Stimulated activated CD8-positive, alpha-beta memory T cell treated with anti-CD3 and anti-CD28 coated beads, Interleukin-7, amount 100 ng/mL, for 1 hour (primary cell): ENCODE measurements at places on chromosomes 7 and 10.

GRCh38 chr10:18352175-18352574 is 212.0 kb downstream of the CACNB2 start:
- DNase-seq = no peak

GRCh38 chr10:3482200-3482993 is 302.6 kb downstream of the KLF6 start:
- no peak for DNase-seq

GRCh38 chr7:80264769-80265495 is 130.3 kb downstream of the GNAI1 start:
- DNase-seq = no peak

DNA sequence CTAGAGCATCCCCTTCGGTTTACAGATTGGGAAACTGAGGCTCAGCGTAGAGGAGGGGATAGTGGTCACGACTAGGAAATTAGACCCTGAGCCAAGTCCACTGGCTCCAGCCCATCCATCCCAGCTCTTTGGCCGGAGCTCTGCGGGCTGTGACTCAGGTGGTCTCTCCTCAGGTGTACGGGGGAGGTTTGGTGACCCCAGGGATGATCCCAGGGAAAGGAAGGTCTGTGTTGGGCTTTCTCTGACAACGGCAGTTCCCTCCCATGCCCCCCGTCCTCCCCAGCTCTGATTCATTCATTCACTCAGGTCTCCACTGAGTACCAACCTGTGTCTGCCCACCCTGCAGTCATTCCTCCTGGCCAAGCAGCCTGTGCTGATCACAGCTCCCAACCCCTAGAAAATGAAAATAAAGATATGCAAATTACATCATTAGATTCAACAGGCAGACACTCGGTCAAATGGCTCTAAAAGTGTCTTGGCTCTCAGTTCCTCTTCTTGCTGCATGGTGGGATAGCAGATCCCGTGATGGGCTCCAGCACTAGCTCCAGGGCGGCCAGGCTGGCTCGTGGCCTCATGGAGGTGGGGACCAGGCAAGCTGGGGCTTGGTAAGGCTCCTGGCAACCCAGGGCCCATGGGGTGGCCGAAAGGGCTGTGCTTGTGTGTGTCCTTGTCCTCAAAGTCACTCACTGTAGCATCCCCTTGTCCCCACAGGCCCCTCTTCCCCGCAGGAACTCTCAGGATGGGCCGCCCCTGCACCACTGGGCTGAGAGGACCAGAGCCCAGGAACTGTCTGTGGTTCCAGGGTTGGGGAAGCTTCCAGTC is 37.8 kb downstream of the CLRN3 start:
- no peak for DNase-seq

GRCh38 chr7:78139335-78139734 is 340.8 kb downstream of the PHTF2 start:
- DNase-seq = no peak

GRCh38 chr7:30474893-30475292 is 3.7 kb downstream of the NOD1 start:
- no peak for DNase-seq
